Retina (tissue), 1 donor: ENCODE measurements at places on chromosomes 5 and 9.

- DNase-seq: no peak
These were observed 41.3 kb upstream of the MAST4 start for GRCh38 chr5:66554884-66555283.

DNA sequence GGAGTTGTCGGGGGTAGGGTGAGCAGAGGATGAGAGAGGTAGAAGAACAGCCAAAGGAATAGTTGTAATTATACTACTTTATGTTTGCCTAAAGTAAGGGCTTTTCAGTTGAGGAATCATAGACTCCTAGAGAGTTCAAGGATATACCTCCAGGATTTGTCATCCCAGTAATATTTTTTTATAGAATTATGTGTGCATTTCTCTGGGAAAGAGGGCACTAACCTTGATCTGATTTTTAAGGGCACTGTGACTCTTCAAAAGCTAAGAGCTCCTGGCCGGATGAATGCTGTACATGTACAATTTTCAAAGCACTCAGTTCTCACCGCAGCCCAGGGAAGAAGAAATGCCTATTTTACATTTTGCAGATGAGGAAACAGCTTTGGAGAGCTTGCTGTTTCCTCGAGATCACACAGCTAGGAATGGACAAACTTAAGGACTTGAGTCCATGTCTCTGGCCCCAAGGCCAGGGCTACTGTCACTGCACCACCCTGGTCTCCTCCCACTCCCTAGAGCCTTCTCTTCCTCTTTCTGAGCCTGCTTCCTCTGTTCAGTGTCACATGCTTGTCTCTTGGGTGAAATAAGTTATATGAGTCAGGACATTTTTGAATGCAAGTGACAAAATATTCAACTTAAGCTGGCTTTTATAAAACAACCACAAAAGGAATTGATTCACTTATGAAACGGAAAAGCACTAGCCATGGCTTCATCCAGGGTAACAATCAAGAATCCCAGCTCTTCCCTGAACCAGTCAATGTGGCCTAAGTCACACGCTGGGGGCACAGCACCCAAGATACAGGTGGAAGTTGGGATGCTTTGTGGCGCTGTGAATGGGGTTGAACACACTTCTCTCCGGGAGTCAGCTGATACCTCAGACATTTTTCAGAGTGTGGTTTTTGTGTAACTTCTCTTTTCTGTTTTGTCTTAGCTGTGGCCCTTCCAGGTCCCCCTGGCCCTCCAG lies 45.7 kb upstream of the TGFBR1 start:
- DNase-seq: no peak

DNA sequence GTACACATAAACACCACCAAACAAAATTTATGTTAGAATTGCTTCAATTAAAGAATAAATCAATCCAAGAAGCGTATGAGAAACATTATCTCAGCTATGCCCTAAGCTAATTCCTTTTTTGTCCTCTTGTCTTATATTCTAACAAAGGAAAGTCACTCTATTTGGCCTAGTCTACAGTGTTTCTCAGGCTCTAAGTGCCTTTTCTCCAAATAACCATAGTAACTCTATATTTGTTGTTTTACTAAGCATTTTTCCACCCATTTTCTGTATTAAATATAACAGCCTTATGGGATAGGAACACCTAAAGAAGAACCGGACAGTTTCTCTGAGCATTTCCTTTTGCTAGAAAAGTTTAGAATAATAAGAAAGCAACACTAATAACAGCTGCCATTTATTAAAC lies 120.1 kb upstream of the MTAP start:
- DNase-seq: no peak

- DNase-seq: no peak
These were observed 92.3 kb downstream of the DAP start for GRCh38 chr5:10668697-10669096.

DNA sequence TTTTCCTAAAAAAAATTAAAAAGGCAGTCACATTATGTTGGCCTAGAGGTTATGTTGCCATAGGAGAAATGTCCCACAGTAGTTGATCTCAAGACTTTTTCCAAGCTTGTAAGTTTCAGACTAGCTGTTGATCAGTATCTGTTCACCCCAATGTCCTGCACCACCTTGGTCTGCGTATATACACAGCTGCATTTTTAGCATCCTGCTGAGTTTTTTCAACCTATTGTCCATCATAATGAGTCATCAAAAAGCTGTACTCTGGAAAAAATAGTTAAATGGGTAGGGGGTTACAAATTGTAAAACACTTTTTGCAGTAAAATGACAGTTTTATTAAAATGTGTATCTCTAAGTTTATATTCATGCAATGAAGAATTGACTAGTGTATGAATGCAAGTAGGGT lies 53.2 kb upstream of the TMEM171 start:
- no peak for DNase-seq
